Right lung (tissue), 10 donors: ENCODE measurements at places on chromosomes 1 and 21. TPM values are rescaled to one million over a fixed set of nuclear protein-coding genes. Genes with fewer than 3 reads are reported as not detected.
A peak's percentile ranks its signal among the peaks of the same experiment; 100 is the strongest.

GRCh38 chr1:190176776-190177175 is 300.9 kb downstream of the BRINP3 start:
- DNase-seq, result no peak

GRCh38 chr1:103424650-103425049 is 100.8 kb upstream of the RNPC3 start:
- DNase-seq, result no peak

DNA sequence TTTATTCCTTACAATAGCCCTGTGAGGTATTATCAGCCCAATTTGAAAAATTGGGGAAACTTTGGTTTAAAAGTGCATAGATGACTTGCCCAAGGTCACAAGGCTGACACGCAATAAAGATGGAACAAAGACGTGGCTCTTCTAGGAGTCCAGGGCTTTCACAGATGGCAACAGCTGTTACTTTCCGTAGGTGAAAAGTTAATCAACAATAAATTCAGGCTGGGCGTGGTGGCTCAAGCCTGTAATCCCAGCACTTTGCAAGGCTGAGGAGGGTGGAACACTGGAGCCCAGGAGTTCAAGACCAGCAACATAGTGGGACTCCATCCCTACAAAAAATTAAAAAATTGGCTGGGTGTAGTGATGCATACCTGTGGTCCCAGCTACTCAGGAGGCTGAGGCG is 87.8 kb upstream of the ATF3 start:
- DNase-seq, result no peak

- no peak for DNase-seq
These were observed 52.5 kb upstream of the DMRTB1 start for GRCh38 chr1:53406551-53407235.

DNA sequence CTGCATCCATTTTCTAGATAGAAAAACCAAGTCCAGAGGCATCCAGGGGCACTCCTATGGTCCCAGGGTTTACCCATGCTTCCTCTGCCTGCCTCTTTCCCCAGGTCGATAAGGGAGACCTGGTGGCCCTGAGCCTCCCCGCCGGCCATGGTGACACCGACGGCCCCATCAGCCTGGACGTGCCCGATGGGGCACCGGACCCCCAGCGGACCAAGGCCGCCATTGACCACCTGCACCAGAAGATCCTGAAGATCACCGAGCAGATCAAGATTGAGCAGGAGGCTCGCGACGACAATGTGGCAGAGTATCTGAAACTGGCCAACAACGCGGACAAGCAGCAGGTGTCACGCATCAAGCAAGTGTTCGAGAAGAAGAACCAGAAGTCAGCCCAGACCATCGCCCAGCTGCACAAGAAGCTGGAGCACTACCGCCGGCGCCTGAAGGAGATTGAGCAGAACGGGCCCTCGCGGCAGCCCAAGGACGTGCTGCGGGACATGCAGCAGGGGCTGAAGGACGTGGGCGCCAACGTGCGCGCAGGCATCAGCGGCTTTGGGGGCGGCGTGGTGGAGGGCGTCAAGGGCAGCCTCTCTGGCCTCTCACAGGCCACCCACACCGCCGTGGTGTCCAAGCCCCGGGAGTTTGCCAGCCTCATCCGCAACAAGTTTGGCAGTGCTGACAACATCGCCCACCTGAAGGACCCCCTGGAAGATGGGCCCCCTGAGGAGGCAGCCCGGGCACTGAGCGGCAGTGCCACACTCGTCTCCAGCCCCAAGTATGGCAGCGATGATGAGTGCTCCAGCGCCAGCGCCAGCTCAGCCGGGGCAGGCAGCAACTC is 41.3 kb downstream of the TMCC2 start:
- no peak for DNase-seq

- no peak for DNase-seq
These were observed 50.7 kb downstream of the APP start for GRCh38 chr21:26119906-26120305.

- no peak for DNase-seq
These were observed 50.7 kb downstream of the HMGB4 start for GRCh38 chr1:33914531-33914930.

GRCh38 chr1:45925728-45926287 is 122.4 kb downstream of the MAST2 start:
- no peak for DNase-seq

GRCh38 chr1:19582318-19582717 is 61.8 kb upstream of the NBL1 start:
- no peak for DNase-seq

- no peak for DNase-seq
These were observed 25.4 kb upstream of the SMYD3 start for GRCh38 chr1:246532519-246532918.

DNA sequence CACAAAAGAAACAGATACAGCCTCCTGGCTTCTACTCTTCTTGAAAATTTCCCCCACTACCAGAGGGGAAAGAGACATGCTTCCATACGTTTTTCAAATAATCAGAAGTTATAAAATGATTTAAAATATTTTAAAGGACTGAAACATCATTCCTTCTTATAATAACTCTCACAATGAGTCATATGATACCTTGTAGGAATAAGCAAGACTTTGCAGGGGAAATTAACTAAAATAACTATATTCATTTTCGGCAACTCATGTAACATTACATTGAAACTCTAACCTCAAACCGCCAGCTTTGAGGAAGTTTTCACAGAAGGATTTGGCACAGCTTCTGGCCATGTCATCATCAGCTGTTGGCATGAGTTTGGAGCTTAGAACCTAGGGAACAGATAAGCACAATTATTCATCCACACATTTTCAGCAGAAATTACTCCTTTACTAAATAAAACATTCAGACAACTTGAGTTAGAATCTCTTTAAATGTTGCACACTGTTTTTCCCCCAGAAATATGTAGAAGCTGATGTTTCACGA is 85.9 kb downstream of the USP24 start:
- DNase-seq, result no peak

DNA sequence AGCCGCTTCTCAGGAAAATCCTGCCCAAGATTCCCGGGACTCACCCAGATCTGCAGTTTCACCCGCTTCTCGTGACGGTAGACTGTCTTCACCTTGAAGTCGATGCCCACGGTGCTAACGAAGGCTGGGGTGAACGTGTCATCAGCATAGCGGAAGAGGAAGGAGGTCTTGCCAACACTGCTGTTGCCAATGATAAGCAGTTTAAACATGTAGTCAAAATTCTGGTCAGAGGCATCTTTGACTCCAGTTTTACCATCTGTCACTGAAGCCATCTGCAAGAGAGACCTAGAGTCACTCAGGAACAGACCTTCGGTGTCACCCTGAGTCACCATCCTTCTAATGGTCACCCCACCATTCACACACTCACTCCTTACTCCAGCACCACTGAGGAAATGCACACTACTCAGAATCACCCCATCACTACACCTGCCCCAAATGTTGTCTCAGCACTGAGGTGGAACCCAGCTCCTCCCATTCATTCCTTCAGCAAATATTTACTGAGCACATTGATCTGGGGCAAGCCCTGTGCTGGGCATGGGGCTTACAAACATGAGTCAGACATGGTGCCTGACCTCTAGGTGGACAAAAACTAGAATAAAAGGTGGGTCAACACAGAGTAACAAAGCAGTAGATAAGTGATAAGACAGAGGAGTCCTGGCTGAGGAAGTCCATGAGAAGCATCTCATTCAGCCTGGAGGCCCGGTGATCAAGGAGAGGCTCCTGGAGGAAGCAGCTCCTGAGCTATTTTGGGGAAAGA is 13.5 kb downstream of the RAB3B start:
- DNase-seq, result no peak

DNA sequence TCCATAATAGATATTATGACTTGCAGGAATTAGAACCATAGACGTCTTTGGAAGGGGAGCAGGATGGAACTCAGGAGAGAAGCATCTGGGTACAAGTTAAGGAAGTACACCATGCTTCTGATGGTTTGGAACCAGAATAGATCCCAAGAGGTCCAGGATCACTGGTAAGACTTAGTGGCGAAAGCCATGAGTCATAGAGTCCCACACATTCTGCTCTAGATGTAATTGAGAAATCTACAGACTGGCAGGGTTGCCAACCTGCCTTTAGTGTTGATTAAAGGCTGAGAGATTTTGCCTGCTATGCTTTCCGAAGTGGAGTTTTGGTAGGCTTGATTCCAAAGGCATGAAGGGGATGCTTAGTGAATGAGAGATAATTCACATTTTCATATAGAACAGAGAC is 57.1 kb upstream of the C1orf87 start:
- DNase-seq, result no peak

- DNase-seq, result no peak
These were observed 8.8 kb upstream of the ANGPTL7 start for GRCh38 chr1:11180342-11180744.

DNA sequence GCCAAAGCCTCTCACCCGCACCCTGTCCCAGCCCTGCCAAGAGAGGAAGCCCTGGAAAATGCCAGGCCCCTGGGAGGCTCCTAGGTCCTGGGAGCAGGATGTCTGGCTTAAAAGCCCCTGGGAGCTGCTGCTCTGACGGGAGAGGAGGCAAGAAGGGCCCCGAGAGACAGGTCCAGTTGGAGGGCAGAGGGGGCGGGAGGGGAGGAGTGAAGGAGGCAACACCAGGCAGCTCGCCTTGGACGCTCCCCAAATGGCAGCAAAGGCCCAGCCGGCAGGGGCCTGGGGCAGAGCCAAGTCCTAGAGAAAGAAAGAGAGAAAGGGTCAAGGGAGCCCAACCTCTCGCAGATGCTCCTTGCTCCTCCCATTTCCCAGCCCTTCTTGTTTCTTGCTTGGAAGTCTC is 6.8 kb downstream of the ETV3L start:
- peak; percentile 43 for DNase-seq

GRCh38 chr1:103197216-103197615 is 88.9 kb upstream of the COL11A1 start:
- no peak for DNase-seq

DNA sequence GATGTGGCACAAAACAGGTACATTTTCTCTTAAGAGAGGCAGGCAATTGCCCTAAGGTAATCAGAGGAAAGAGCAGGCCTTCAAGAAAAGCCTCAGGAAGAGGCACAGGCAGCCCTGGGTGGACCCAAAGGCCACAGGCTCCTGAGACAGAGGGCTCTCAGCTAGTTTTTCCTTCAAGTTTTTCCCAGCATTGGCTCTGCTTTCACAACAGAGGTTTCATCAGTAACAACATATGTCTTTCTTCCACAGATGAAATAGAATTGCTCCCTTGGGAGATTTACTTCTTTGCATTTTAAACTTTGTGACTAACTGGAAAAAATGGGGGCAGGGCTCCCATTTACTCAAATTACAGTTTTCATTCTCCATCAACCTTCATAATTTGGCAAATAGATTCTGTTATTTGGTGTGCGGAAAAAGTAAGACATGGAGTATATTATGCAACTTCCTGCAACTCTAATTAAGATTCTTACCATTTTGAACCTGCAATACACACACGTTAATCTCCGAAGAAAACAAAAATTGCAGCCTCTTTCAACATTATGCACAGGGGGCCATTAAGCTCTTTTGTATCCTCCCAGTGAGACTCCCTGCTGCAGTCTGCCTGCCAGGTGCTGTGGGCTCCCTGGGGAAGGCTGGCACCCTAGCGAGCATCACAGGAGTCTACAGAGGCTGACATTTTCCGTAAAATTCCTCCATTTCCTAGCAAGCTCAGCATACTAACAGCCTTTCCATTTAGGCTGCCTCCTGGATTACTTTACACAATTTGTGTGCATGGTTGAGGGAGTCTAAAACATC is 282.3 kb downstream of the USH2A start:
- DNase-seq, result peak; percentile 34

NOS1AP gene
- 2.8 TPM for polyA plus RNA-seq

WNT3A gene
- polyA plus RNA-seq, result not detected

CYP4B1 gene
- polyA plus RNA-seq, result 2.0 TPM

TXLNA gene
- polyA plus RNA-seq, result 35.6 TPM

LPAR3 gene
- 2.1 TPM for polyA plus RNA-seq

TMEM82 gene
- not detected for polyA plus RNA-seq
